Activated CD8-positive, alpha-beta memory T cell treated with anti-CD3 and anti-CD28 coated beads for 1 hour (primary cell): ENCODE measurements at places on chromosomes 2 and 18.

GRCh38 chr2:156083763-156084493 is 248.6 kb downstream of the NR4A2 start:
- DNase-seq = no peak

DNA sequence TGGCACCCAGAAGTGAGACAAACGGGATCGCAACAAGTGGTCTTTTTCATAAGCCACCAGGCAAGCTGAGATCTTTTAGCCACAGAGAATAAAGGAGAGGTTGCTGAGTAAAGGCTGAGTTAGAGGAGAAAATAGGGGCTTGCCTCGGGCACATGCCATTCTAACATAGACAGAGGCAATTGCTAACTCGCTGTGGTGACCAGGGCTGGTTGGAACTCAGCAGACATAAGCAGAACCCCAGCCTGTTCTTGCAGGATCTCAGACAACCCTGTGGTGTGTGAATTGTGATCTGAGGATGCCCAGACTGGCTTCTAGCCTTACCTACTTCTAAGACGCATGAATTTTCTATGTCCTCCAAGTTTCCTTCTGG is 300.2 kb downstream of the CDCA7 start:
- no peak for DNase-seq

DNA sequence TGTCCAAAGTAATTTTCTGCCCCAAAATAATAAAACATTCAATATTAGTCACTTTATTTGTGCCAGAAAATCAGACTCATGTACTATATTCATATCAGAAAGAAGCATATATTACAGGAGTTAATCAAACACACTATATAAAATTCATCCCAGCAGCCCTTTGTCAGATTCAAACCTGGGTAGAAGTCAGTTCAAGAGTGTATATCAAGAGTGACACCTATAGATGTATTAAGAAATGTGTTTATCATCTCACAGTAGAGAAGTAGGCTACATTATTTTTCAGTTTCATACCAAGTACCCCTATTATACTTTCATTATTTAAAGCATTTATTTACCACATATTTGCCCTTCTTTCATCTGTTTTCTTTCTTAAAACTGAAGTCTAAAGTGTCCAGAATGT is 193.2 kb upstream of the DDX18 start:
- DNase-seq = no peak

DNA sequence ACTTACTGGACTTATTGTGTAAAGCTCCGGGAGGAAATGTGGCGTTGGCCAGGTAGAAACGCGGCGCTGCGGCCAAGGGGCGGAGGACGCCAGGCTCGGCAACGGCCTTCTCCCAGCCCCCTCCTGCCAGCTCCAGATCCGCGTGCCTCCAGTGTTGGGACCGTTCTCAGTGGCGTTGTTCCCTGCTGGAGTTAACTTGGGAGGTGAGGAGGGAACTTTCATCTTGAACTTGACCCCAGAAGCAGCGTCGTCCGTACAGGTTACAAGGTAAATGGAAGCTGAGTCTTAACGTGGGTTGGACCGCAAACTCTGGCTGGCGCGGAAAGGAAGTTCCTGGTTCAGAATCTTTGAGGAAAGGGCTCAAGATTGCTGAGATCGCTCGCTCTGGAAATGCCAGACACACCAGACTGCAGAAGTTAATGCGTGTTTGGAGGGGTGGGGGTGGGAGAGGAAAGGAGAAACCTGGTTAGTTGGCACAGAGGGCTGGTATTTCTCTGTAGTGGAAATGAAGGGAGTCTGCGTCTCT is 1.3 kb downstream of the TANC1 start:
- no peak for DNase-seq

DNA sequence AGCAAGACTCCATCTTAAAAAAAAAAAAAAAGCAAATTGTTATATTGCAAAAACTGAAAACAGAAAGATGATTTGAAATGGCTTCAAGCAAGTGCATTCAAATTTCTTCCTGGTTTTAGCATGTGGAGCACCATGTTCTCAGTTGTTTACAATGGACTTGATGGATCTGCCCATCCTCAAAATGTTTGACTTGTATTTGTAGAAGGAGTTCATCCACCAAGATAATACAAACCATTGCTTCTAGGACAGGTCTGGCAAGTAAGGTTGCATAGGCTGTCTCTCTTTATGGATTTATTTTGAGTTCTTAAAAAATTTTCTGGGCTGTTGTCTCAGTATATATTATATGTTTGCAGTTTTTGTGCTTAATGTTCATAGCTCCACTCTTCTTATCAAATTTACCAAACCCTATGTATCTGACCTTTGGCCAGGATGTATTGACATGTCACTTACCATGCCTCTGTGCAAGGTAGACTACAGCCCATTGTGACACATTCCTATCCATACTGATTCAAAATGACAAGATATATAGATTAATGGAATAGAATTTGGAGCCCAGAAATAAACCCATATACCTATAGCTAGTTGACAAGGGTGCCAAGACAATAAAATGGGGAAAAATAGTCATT is 21.7 kb upstream of the ZCCHC2 start:
- DNase-seq = no peak

- DNase-seq = no peak
Measured at GRCh38 chr2:147425437-147426029, 419.3 kb upstream of the ACVR2A start.

DNA sequence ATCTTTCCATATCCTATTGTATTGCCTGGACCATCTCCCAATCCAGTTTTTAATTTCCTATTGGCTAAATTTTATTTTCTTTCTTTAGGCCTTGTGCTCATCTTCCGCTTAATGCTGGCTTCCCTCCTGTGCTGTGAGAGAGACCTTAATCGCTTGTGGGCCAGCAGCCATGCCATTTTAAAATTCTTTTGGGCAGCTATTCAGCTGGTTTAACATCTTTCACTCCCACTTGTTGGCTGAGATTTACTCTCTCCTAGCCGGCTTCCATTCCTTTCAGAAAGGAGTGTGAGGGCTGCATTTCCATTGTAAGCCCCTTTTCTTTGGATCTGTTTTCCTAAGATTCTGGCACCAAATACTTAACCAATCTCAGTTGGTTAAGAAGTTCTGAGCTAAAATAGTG is 140.9 kb upstream of the RASGRP3 start:
- DNase-seq = no peak
